ENCODE measurements at places on chromosomes 4 and X.
A peak's percentile ranks its signal among the peaks of the same experiment; 100 is the strongest.

- DNase-seq = no peak
These were observed 242.7 kb downstream of the PPP1R2C start for GRCh38 chrX:42535233-42535632.

GRCh38 chrX:1529756-1530155, 7.2 kb downstream of the P2RY8 start:
- DNase-seq = no peak

- no peak for DNase-seq
These were observed 65.5 kb upstream of the FHDC1 start for GRCh38 chr4:152870606-152871005.

DNA sequence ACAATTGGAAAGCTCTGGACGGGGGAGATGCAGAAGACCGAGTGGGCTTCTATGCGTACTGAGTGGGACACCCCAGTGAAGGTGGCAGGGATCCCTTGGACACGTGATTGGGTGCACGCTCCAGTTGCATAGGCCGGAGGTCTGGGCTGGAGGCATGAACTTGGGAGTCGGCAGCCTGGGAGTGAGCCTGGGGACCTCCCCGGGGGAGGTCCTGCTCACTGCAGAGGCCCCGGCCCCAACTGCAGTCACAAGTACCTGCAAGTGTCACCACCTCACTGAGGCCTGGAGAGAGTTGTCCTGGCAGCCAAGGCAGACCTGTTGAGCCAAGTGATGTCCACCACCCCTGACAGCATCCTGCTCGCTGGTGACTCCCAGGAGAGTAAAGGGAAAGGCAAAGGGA, 49.3 kb upstream of the HMX1 start:
- DNase-seq = no peak

GRCh38 chr4:116453127-116453526, 632.2 kb downstream of the TRAM1L1 start:
- no peak for DNase-seq

- DNase-seq = no peak
These were observed 1020.9 kb upstream of the INTU start for GRCh38 chr4:126611900-126612299.

- DNase-seq = no peak
These were observed 225.3 kb downstream of the STK32B start for GRCh38 chr4:5276475-5277075.

DNA sequence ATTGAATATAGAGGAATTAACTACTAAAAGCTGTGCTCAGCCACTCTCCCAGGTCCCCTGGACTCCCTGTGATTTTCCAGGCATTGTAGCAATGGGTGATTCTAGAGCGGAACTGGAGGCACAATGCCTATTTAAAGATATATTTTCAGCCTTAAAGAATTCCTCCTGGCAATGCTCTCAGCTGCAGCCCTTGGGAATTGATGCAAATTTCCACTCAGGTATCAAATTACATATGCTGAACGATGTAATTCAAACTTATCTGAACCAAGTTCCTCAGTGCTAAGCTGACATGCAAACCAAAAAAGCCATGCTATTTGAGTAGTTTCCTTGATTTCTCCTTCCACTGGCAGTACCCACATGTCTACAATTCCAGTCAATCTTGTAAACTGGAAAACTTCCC, 86.3 kb upstream of the GABRA3 start:
- no peak for DNase-seq

DNA sequence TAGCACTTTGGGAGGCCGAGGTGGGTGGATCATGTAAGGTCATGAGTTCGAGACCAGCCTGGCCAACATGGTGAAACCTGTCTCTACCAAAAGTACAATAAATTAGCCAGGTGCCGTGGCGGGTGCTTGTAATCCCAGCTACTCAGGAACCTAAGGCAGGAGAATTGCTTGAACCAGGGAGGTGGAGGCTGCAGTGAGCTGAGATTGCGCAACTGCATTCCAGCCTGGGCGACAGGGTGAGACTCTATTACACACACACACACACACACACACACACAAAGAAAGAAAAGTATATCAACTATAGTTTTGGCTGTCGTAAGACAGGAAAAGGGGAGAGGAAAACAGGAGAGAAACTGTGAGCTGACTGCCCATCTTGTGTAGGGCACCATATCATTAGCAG, 171.7 kb downstream of the ADAMTS3 start:
- no peak for DNase-seq

DNA sequence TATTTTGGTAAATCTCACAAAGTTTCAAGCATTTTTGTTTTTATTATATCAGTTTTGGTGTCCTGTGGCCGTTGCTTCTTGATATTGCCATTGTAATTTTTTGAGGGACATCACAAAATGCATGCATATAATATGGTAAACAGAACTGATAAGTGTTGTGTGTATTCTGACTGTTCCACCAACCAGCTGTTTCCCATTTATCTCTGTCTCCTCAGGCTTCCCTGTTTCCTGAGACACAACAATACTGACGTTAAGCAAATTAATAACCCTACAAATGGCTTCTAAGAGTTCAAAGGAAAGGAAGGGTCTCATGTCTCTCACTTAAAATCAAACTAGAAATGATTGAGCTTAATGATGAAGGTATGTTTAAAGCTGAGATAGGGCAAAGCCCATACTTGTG, 40.0 kb downstream of the UGT2B10 start:
- DNase-seq = no peak

- no peak for DNase-seq
These were observed 17.3 kb upstream of the SEL1L3 start for GRCh38 chr4:25879991-25880651.

GRCh38 chr4:4838051-4838935, 21.2 kb upstream of the MSX1 start:
- DNase-seq = no peak

GRCh38 chr4:54055494-54055893, 8.9 kb downstream of the CHIC2 start:
- no peak for DNase-seq

DNA sequence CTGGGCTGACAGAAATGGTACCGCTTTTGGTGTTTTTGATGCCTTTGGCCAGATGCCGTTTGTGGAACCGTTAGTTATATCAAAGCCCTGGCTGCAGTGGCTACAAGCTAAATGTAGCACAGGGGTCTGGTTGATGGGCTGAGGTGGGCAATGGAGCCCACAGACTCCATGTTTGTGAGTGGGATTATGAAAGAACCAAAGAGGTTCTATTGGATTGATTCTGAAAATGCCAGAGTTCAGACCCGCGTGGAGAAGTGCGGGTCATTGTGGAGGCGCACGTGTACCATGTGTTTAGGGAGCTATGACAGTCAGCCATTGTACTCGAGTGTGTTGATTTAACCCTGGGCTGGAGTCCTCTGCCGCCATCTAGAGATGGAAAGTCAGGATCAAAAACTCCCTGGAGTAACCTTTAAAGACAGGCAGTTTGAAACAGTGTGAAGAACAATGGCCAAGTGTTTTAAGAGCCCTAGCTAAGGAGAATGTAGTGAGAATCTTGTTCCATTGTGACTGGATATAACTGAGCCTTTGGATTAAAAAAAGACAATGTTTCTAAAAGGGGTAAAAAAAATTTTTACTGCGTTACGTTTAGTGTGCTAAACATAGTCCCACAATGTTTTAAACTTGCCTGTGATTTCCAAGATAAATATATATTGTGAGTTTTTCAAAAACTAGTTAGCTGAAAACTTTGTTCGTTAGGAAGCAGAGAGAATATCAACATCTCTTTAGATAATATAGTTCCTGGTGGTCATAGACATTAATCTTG, 12.7 kb downstream of the ART3 start:
- peak; percentile 7 for DNase-seq

- no peak for DNase-seq
These were observed 343.9 kb downstream of the MAGEB5 start for GRCh38 chrX:26559855-26560254.

DNA sequence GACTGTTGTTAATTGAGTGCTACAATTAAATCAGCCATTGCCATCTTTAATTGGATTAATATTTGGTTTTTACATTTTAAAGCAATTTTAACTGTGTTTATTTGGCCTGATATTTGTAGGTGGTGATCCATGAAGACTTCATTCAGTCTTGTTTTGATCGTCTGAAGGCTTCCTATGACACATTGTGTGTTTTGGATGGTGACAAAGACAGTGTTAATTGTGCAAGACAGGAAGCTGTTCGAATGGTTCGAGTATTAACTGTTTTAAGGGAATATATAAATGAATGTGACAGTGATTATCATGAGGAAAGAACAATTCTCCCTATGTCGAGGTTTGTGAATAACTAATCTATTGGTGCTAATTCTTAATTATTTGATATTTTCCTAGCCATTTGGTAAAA, 82.6 kb downstream of the USP9X start:
- DNase-seq = no peak

- no peak for DNase-seq
These were observed 28.3 kb upstream of the AP1S2 start for GRCh38 chrX:15882704-15883539.

- DNase-seq = no peak
These were observed 152.1 kb upstream of the HPGD start for GRCh38 chr4:174674305-174674840.

GRCh38 chr4:9859810-9860209, 78.4 kb downstream of the DRD5 start:
- no peak for DNase-seq

GRCh38 chr4:176492646-176493302, 173.0 kb downstream of the SPCS3 start:
- no peak for DNase-seq

DNA sequence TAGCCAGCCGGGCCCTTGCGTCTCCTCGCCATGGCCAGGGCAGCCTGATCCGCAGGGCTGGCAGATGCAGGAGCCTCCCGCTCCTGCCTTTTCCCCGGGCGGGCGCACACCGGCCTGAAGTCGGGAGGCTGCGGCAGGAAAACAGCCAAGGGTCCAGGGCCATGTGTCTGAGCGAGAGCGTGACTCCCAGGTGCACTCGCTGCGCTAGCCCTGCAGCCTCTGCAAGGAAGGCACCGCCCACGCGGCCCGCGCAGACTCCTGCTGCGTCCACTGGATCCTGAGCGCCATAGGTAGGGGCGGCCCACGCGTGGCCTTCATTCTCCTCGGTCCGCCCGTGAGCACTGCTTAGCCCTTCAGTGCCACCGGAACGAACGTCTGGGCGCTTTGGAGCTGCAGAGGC, 379.9 kb downstream of the TRAM1L1 start:
- no peak for DNase-seq

GRCh38 chrX:124217304-124218251, 114.9 kb upstream of the TEX13D start:
- peak; percentile 78 for DNase-seq

GRCh38 chr4:39565878-39566600, 38.8 kb upstream of the UGDH start:
- DNase-seq = no peak

GRCh38 chr4:142169216-142169615, 532.8 kb downstream of the IL15 start:
- DNase-seq = no peak

DNA sequence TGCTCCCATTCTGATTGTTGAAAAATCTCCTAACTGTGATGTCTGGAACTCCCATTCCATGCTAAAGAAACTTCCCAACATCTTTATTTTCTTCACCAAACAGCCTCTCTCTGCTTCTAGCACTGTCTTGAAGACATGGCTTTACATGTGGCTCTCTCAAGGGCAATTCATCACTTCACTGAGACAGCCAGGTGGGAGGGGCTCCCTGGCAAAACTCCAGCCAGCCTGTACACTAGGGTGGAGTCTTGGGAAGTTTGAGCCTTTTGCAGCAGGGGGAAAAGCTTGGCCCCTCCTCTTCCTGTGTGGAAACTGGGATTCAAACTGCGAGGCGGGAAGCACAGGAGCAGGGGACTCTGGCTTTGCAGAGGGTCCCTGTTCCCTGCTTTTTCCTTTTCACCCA, 130.5 kb upstream of the TTC29 start:
- DNase-seq = no peak

DNA sequence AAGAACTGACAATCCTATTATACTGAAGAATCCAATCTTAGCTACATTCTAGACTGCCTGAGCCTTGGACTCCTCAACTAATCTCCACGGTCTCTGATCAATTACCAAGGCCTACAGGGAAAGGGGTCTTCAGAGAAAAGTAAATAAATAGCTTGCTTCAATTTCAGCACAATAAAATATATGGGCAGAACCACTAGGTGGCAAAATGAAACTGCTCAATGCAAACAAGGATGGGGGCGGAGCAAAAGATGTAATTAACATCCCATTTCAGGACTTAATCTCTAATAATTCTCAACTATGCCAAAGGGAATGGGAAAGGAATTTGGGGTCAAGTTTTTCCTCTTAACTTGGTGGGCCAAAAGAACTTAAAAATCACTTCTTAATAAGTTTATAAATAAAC, 78.4 kb upstream of the MAP3K15 start:
- peak; percentile 39 for DNase-seq

- DNase-seq = no peak
These were observed 93.9 kb downstream of the CEP44 start for GRCh38 chr4:174377613-174378012.

DNA sequence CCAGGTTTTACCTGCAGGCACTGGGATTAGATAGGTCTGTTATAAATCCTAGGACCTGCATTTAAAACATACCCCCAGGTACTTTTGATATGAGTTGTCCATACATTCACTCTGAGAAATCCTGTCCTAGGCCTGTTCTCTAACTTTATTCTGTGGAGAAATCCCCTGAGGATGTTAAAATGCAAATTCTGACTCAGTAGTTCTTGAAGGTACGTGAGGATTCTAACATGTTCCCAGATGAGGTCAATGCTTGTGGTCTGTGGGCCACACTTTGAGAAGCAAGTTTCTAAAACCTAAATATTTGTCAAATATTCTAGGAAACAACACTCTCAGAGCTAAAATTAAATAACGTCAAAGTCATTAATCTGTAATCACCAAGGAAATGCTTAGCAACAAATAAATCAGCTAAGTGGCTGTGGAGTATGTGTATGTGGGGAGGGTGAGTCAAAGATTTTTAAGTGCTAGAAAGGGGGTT, 101.3 kb upstream of the MAGEB16 start:
- DNase-seq = no peak

DNA sequence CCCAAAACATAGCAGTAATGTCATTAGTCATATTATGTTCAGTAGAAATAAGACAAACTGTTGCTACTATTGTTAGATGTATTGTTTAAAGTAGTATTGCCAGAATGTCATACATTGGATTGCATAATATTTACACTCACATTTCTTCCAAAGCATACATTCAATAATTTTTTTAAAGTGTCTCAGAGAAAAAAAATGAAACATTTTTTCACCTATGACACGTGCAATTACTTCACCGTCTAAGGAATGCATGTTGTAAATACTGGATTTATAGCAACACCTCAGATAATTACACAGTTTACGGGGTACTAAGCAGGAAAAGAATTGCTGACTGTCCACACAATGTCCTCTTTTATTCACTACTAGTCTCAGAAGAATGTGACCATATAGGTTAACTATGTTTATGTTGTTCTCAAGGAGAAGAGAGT, 162.1 kb downstream of the PCDH18 start:
- DNase-seq = no peak

- no peak for DNase-seq
These were observed 30.2 kb downstream of the DMP1 start for GRCh38 chr4:87680271-87680670.

All from activated CD4-positive, alpha-beta T cell treated with anti-CD3 and anti-CD28 coated beads, Interleukin-2, amount 10 ng/mL, durations not matched to agents 7 days and 5 days (primary cell).